Caco-2 (cell line): ENCODE measurements at places on chromosomes 6 and 20. TPM values are rescaled to one million over a fixed set of nuclear protein-coding genes. Genes with fewer than 3 reads are reported as not detected.

The GRM1 gene
- total RNA-seq = not detected in 2 replicates

The SOX4 gene
- 76.8 and 77.3 TPM in 2 replicates for total RNA-seq

DNA sequence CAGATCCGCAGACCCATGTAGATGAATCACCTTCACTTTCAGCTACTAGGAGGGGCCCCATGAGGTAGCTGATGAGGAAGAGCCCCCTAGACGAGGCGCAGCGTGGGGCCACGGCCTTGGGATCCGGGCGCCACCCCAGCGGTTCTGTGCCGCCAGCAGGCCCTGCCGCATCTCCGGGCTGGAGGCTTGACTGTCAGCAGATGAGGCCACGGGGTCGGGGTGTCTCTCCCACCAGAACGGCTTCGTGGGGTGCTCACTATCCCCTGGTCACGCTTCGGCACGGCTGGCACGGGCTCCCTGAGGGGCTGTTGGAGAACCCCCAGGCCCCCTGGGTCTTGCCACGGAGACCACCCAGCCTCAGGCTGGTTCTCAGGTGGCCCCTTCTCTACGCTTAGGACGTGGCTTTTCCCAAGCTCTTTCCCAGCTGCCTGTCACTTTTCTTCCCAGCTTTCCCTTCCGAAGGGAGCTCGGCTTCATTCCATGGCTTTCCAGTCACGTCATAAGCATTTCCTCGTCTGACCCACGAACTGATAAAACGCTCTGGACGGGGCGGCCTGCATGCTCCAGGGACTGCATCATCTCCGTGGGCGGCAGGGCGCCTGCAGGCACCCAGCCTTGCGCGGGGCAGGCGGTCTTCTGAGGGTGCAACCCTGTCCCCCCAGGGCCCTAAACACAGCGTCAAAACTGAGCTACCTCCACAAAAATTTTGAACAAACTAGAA lies 85.9 kb downstream of the THBS2 start:
- no peak overlapping the region for H3K27ac ChIP-seq
- no peak overlapping the region for H3K4me3 ChIP-seq
- H3K27me3 ChIP-seq = no peaks in the 10 kb centered on the region
- no peak for DNase-seq

GRCh38 chr20:10936786-10937185 lies 263.0 kb upstream of the JAG1 start:
- H3K27me3 ChIP-seq = no peaks in the 10 kb centered on the region
- H3K27ac ChIP-seq = no peak overlapping the region
- H3K36me3 ChIP-seq = no peaks in the 10 kb centered on the region
- no peak overlapping the region for H3K4me3 ChIP-seq
- no peaks in the 10 kb centered on the region for H3K4me1 ChIP-seq

- H3K4me1 ChIP-seq = no peaks in the 10 kb centered on the region
- H3K27ac ChIP-seq = no peak overlapping the region
- H3K36me3 ChIP-seq = no peaks in the 10 kb centered on the region
- H3K4me3 ChIP-seq = no peak overlapping the region
These were observed 16.7 kb downstream of the THEMIS start for GRCh38 chr6:127884134-127884533.

DNA sequence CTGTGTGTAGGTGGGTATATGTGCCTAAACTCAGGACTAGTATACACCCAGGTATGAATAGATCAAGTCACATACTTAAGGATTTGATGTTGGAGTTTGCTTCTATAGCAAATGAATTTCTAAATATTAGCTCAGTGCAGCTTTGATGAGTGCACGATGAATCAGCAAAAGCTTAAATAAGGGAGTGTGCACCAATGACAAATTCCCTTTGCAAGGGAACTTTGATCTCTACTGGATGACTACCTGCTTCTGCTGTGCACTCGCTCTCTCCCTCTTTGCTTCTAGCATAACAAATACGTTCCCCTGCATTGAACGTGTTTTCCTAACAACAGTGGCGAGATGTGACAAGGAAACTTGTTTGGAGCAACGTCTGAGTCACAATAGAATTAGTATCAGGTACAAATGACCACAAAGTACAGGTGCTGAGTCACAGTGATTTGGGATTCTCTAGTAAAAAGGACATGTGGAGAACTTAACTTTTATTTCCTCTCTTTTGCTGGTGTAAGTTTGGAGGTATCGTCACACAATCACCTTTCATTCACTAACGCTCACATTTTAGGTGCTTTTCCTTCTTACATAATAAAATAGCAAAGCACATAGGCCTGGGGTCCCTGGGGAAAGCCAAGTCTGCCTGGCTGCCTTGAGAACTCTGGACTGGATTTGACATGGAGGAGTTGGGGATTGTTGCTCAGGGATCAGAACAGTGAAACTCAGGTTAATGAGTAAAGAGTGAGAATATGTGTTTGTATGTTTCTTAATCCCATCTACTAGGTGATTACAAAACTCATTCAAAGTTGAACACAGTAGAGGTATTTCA lies 49.7 kb downstream of the KLHL31 start:
- peaks cover 41% of the 10 kb centered on the region for H3K4me1 ChIP-seq
- H3K27me3 ChIP-seq = no peaks in the 10 kb centered on the region
- H3K4me3 ChIP-seq = peak overlapping the region; percentile 11; the same call in 1 of the 2 replicates
- peak overlapping the region; percentile 98 for H3K27ac ChIP-seq
- no peaks in the 10 kb centered on the region; the same call in 1 of the 2 replicates for H3K36me3 ChIP-seq

DNA sequence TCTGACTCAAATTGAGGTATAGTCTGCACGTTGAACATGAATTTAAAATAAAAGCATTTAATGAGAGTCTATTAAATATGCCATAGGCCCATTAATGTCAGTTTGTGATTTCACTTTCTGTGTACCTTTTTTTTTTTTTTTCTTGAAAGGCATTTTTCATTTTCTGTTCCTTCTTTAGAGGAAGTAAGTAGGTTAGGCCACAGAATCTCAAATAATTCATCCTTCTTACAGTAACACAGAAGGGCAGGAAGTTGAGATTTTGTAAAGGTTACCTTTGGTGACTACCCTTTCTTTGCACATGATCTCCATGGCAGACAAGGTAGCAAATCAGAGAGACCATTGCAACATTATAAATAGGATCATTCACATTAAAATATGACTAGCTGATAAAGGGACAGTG lies 9.6 kb downstream of the L3MBTL3 start:
- DNase-seq = no peak
- H3K27ac ChIP-seq = no peak overlapping the region
- no peak overlapping the region for H3K4me3 ChIP-seq
- H3K27me3 ChIP-seq = no peaks in the 10 kb centered on the region

DNA sequence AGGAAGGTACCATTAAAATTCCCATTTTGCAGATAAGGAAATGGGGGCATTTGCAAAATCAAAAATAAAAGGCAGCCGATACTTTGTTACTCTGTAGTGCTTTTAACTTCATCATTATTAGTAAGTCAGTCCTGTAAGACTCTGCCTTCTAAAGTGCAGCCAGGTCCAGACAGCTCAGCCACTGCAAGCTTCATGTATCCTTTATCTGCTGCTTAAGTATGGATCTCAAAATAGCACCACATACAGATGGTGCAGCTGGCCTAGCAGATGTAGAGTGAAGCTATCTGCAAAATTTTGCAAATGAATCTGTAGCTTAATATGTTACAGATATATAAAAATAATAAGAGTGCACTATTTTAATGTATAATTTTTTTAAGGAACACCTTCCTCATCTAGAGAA lies 53.4 kb downstream of the NUS1 start:
- H3K4me3 ChIP-seq = no peak overlapping the region
- DNase-seq = no peak
- no peaks in the 10 kb centered on the region for H3K4me1 ChIP-seq
- no peaks in the 10 kb centered on the region for H3K27me3 ChIP-seq
- no peaks in the 10 kb centered on the region for H3K36me3 ChIP-seq

GRCh38 chr20:18258126-18258860 lies 30.0 kb upstream of the ZNF133 start:
- no peak overlapping the region for H3K27ac ChIP-seq
- H3K27me3 ChIP-seq = no peaks in the 10 kb centered on the region
- H3K36me3 ChIP-seq = no peaks in the 10 kb centered on the region
- no peak overlapping the region for H3K4me3 ChIP-seq

The DNAH8 gene
- not detected in 2 replicates for total RNA-seq

DNA sequence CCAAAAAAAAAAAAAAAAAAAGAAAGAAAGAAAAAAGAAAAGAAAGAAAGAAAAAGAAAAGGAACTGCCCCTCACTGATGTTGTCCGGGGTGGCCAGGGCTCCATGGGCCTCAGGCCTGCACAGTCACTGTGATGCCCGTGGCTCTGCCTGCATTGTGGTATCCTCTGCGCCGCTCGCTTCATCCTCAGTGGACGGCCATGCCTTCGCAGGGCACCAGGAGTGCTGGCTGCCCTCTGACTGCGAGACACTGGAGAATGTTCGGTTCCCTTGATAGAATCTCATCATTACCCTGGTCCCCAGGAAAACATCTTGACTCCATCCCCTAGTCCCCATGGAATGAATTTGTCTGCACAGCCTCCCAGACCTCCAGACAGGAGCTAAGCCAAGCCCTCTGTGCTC lies 61.7 kb downstream of the TMEM242 start:
- no peaks in the 10 kb centered on the region for H3K36me3 ChIP-seq
- no peak overlapping the region for H3K27ac ChIP-seq

The NFATC2 gene
- total RNA-seq = 20.8 and 22.4 TPM in 2 replicates

The RAD21L1 gene
- not detected in 2 replicates for total RNA-seq

The SCRT2 gene
- not detected in 2 replicates for total RNA-seq

- H3K4me1 ChIP-seq = no peaks in the 10 kb centered on the region
- DNase-seq = no peak
- H3K4me3 ChIP-seq = no peak overlapping the region
- H3K36me3 ChIP-seq = no peaks in the 10 kb centered on the region
These were observed 37.9 kb downstream of the SLC17A1 start for GRCh38 chr6:25793970-25794369.

- no peaks in the 10 kb centered on the region for H3K27me3 ChIP-seq
- peak overlapping the region; percentile 95 for H3K27ac ChIP-seq
- H3K36me3 ChIP-seq = no peaks in the 10 kb centered on the region
- H3K4me3 ChIP-seq = peak overlapping the region; percentile 78
- peaks cover 12% of the 10 kb centered on the region; the same call in 1 of the 2 replicates for H3K4me1 ChIP-seq
These were observed 806 bp downstream of the LEMD2 start for GRCh38 chr6:33787954-33788693.

The ADGRF4 gene
- 10.6 and 11.2 TPM in 2 replicates for total RNA-seq

The DSP gene
- 191 and 193 TPM in 2 replicates for total RNA-seq

- DNase-seq = no peak
- H3K4me3 ChIP-seq = no peak overlapping the region
- H3K36me3 ChIP-seq = no peaks in the 10 kb centered on the region
- H3K27ac ChIP-seq = no peak overlapping the region
- no peaks in the 10 kb centered on the region for H3K27me3 ChIP-seq
These were observed 20.4 kb downstream of the TRERF1 start for GRCh38 chr6:42431356-42431755.

- DNase-seq = no peak
- H3K27me3 ChIP-seq = no peaks in the 10 kb centered on the region
- no peak overlapping the region for H3K4me3 ChIP-seq
- peak overlapping the region; percentile 9 for H3K27ac ChIP-seq
These were observed 5.1 kb upstream of the HELZ2 start for GRCh38 chr20:63579017-63579694.

GRCh38 chr6:168574075-168574698 lies 133.2 kb downstream of the SMOC2 start:
- no peaks in the 10 kb centered on the region for H3K4me1 ChIP-seq
- no peak for DNase-seq
- H3K36me3 ChIP-seq = no peaks in the 10 kb centered on the region
- H3K27ac ChIP-seq = no peak overlapping the region
- no peaks in the 10 kb centered on the region for H3K27me3 ChIP-seq

DNA sequence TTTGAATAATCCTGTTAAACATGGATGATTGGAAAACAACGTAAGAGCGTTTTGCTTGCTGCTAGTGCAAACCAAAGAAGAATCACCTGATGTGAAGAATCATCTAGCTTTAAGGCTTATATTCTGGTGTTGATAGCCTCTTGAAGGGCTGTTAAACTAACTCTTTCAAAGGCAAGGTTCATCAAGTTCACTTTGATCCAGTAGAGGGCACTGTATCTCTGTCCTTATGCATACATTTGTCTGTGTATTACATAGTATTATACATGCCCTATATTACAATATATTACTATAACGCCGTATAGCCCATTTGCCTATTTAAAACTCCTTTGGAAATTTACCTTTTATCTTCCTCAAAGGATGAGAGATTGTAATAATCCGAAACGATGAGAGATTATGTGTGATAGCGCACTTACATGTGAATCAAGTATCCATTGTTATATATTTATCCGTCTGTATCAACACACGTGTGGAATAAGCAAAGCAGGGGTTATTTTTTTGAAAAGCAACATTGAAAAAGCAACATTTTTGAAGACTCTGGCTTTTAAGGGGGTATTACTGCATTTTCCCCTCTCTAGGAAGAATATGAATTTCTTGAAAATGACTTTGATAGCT lies 50.8 kb upstream of the NRN1 start:
- H3K27me3 ChIP-seq = no peaks in the 10 kb centered on the region
- DNase-seq = no peak
- no peaks in the 10 kb centered on the region for H3K36me3 ChIP-seq
- H3K4me1 ChIP-seq = no peaks in the 10 kb centered on the region
- no peak overlapping the region for H3K27ac ChIP-seq
- H3K4me3 ChIP-seq = no peak overlapping the region

The GRIK2 gene
- 0.29 TPM in 1 of 2 replicates, not detected in the other for total RNA-seq

The TCF19 gene
- total RNA-seq = 19.3 and 20.3 TPM in 2 replicates
